ENCODE measurements at places on chromosomes 3 and 15.

- DNase-seq, result no peak
These were observed 327.4 kb downstream of the SHQ1 start for GRCh38 chr3:72520690-72521308.

- no peak for DNase-seq
These were observed 2.5 kb downstream of the TM4SF1 start for GRCh38 chr3:149374793-149375500.

- no peak for DNase-seq
These were observed 59.6 kb downstream of the PLCL2 start for GRCh38 chr3:16944356-16944755.

GRCh38 chr3:16675805-16676204 lies 70.6 kb upstream of the DAZL start:
- DNase-seq, result no peak

- DNase-seq, result no peak
These were observed 482.2 kb downstream of the RBMS3 start for GRCh38 chr3:29763115-29763514.

GRCh38 chr3:160403028-160403545 lies 3.6 kb downstream of the SMC4 start:
- DNase-seq, result no peak

DNA sequence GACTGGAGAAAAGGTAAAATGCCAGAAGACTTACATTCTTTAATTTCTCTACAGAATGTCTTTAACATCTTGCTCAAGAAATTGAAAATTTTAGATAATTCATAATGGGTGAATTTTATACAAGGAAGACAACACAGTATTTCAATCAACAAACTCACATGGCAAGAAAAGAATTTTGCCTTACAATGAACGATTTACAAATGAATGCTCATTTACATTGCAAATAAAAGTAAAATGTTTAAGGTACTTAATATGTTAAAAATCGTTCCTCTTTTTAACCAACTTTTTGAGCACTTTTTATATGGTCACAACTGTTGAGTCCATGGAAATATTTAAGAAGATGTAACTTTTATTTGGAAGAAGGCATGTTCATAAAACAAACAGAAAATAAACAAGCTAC lies 174.8 kb upstream of the UBE2E2 start:
- DNase-seq, result no peak

DNA sequence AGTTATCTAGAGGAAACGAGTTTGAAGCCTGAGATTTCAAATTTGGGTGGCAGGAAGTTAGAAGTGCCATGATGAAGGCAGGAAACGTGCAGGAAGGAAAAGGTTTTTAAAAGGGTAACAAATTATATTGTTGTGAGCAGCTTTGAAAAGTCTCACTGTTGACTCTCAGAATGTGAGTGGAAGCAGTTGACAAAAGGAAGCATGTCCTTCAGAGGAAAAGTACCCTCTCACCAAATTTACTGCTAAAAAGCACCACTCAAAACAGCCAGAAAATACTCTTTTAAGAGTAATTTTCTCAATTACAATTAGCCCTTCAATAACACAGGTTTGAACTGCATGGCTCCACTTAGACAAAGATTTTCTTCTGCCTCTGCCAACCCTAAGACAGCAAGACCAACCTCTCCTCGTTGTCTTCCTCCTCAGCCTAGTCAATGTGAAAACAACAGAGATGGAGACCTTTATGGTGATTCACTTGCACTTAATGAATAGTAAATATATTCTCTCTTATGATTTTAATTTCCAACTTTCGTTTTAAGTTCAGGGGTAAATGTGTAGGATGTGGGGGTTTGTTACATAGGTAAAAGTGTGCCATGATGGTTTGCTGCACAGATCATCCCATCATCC lies 117.1 kb upstream of the LIPC start:
- no peak for DNase-seq

DNA sequence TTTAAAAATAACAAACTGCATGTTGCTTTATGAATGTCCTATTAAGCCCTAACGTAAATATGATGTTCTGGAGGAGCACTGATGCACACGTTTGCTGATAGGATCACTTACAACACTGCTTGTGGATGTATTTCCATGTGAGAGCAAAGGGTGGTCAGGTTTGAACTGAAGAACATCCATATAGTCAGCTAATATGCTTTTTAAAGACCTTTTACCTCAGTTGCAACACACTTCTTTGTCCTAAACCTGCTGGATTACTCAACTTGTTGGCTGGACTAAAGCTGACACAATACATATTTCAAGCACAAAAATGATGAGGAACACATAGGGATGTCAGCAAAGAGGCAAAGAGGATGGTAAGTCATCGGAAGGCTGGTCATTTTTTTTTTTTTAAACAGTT lies 186.6 kb downstream of the TIGIT start:
- no peak for DNase-seq

GRCh38 chr3:109284071-109284470 lies 32.2 kb downstream of the DPPA2 start:
- no peak for DNase-seq

- peak; percentile 36 for DNase-seq
These were observed at the start of gene UCN2 for GRCh38 chr3:48563382-48563918. Gene UCN2 (minus strand): TSS chr3:48563781. CDS start chr3:48563124, 657 bp downstream.

GRCh38 chr3:14518432-14518802 lies 21.7 kb downstream of the GRIP2 start:
- no peak for DNase-seq

- DNase-seq, result no peak
These were observed 25.8 kb upstream of the CLK3 start for GRCh38 chr15:74589826-74590225.

- no peak for DNase-seq
These were observed 111.0 kb downstream of the SEMA5B start for GRCh38 chr3:122916580-122916979.

GRCh38 chr15:74252721-74253120 lies 16.6 kb downstream of the CCDC33 start:
- DNase-seq, result no peak
